ENCODE measurements at places on chromosomes 7 and 10.
A peak's percentile ranks its signal among the peaks of the same experiment; 100 is the strongest.

- DNase-seq, result no peak
Measured at GRCh38 chr10:35300063-35300699, 36.1 kb upstream of the CCNY start.

DNA sequence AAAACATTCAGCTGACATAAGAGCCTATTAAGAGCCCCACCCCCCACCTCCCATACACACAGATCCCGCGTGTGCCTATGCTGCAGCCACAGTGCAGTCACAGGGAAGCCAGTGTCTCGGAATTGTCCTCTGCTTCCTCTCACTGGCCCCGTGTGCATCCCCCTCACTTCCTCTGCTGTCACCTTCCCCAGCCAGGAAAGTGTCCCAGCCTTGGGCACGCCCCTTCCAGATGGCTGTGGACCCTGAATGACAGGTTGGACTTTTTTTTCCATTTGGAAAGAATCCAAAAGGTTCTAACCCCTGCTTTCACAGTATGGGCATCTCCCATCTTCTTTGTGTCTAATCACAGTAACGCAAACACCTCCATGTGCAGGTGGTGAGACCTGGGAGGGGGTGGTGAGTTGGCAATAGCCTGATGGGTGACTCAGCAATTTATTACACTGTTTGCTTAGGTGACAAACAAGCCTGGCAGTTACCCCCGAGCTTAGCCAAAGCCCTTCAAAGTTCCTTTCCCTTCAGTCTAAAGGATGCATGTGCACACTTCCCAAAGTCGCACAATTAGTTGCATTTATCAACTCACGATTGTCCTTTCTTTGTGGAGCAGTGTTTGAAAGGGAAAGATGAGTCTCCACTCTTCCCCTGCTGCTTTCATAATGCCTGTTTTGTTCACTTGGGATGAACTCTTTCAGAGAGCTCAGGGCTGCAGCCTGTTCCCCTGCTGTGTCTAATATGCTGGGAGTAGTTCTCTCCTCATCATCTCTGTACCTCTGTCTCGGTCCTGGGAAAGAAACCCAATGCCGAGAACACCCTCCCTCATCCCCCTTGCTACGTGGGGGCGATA, 67.5 kb upstream of the EFCAB10 start:
- peak; percentile 49 for DNase-seq

DNA sequence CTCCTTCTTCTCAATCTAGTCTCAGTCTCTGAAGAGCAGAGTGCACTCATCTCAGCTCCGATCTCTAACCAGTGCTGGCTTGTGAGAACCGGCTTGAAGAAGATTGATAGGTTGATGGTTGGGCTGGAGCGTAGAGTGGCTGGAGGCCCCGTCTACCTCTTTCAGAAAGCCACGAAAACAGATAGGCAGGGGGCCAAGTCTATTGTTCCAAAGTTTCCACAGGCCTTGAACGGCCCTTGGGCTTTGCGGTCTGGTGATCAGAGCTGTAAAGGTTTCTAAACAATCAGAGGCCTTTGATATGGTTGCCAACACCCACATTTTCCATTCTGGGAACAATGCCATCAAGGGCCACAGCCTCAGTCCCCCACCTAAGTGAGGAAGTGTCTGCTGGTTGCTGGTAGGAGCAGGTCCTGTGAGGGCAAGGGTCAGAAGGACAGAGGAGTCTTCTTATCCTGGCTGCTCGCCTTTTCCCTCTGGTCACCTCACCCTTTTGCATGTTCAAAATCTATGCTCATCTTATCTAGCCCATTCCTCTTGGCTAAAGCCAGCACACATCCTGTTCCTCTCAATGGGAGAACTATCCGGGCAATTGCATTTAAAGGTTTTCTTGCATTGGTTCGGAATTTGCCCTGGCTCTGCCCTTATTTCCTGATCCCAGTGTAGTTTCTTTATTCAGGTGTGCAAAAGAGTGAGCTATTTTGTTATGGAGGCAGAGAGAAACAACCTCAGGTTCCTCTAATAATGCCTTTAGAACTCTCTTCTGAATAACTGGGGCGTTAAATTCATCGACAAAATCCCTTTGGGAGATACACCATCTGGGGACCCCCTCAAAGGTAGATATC, 70.3 kb upstream of the KMT2E start:
- DNase-seq, result peak; percentile 68

- no peak for DNase-seq
Measured at GRCh38 chr7:70266186-70266585, 667.9 kb downstream of the AUTS2 start.

- no peak for DNase-seq
Measured at GRCh38 chr10:23096802-23097549, 1.6 kb downstream of the MSRB2 start.

GRCh38 chr10:113126229-113127201, 176.5 kb downstream of the TCF7L2 start:
- DNase-seq, result no peak

DNA sequence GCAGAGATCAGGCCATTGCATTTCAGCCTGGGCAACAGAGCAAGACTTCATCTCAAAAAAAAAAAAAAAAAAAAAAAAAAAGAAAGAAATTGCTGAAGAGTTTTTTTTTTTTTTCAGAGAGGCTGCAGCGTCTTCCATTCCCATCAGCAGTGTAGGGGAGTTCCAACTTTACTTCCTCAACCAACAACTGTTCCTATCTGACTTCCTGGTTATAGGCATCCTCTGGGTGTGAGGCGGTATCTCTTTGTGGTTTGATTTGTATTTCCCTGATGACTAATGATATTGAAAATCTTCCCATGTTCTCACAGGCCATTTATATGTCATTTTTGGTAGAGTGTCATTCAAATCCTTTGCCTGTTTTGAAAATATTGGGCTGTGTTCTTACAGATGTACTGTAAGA, 40.2 kb downstream of the PRTFDC1 start:
- no peak for DNase-seq

DNA sequence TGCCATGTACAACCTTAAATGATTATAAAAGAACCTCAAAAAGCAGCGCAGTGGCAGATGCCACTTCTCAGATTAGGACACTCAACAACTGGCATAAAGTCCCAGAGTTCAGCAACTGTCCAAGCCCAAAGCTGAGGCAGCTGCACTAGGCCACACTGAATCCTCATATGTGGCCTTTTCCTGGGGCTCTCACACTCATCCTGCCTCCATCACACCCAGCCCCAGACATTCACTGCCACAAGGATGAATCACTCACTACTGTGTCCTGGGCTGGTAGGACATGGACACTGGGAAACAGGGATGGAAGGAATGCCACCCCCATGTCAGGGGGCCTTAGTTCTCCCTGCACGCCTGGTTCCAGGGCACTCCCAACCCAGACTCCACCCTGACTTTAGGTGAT, 547.7 kb downstream of the TNS3 start:
- no peak for DNase-seq

GRCh38 chr7:152152267-152152666, 126.8 kb downstream of the GALNT11 start:
- no peak for DNase-seq

GRCh38 chr10:117167789-117168674, 29.3 kb upstream of the KCNK18 start:
- DNase-seq, result peak; percentile 96

DNA sequence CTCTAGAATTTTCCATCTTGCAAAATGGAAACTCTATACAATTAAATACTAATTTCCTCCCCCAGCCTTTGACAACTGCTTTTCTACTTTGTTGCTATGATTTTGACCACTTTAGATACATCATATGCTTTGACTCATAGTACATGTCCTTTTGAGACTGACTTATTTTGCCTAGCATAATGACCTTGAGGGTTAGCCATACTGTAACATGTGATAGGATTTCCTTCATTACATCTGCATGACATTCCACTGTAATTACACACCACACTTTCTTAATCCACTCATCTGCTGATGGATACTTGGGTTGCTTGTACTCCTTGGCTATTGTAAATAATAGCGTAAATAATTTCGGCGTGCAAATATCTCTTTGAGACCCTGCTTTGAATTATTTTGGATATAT, 127.7 kb downstream of the JAZF1 start:
- no peak for DNase-seq

DNA sequence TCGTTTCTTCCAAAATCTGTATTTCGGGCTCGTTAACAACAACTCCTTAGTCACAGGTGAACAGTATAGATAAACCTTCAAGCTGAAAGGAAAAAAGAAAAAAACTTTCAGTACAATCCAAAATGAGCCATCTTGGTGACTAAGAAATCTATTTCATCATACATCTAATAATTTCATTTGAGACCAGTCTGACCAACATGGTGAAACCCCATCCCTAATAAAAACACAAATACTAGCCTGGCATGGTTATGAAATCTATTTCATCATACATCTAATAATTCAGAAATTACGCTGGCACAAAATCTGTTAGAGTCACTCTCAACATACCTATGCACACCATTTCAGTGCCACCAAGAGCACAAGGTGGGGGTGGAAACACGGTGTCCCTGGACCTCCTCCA, 8.8 kb downstream of the DCLRE1C start:
- no peak for DNase-seq

- DNase-seq, result no peak
Measured at GRCh38 chr7:30761214-30762156, 9.6 kb downstream of the INMT start.

DNA sequence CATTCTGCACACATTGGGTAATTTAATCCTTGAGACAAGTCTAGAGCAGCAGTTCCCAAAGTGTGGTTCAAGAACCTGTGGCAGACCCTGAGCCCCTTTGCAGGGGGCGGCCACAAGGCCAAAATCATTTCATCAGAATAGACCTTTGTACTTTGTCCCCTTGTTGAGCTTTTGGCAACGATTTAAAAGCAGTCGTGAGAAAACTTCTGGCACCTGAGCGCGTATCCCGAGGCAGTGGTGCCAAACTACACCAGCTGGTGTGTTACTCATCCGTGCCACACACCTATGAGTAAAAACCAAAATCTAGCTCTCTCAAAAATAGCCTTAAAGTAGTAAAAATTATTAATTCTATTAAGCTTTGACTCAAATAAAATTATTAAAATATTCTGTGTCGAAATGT, 306.8 kb downstream of the SDK1 start:
- no peak for DNase-seq

GRCh38 chr10:76432016-76433012, 1000.9 kb downstream of the LRMDA start:
- DNase-seq, result no peak

GRCh38 chr7:116802144-116802745, 60.1 kb upstream of the CAPZA2 start:
- DNase-seq, result no peak

GRCh38 chr7:134328900-134329299, 12.2 kb upstream of the SLC35B4 start:
- no peak for DNase-seq

DNA sequence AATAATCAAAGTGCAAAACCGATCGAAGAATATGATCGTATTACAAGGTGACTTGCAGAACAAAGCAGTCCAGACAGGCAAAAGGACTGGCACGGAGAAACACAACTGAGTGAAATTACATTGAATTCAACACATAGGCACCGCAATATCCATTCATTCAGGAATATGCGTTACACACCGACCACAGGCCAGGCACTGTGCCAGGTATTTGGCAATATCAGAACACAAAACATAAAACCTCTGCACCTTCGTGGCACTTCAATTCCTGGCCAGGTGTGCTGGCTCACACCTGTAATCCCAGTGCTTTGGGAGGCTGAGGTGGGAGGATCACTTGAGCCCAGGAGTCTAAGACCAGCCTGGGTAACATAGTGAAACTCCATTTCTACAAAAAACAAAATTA, 187.9 kb downstream of the DIP2C start:
- no peak for DNase-seq

DNA sequence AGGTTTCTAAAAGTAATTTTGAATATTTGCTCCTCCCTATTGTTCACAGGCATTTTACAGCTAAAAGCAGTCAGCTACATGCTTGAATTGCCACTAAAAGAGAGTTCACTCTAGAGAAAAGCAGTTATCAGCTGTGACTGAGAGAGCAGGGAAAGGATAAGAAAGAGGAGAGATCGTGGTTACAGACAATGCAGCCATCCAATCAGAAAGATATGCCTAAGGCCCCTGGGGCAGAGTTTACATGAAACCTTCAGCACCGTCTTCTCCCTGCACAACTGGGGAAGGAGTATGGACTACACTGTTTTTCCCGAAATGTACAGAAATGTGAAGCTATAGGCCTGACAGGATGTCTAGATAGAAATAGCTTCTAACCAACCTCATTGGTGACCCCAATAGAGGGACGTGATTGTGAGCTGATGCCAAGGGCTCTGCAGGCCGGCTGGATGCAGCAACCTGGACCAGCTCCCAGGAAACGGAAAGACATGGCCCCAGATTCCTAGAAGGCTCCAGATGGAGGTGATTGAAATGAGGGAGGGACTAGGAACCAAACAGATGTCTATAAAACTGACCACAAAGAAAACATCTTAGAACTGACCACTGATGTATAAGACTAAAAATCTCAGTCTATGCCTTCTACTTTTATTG, 3.2 kb upstream of the VSTM4 start:
- DNase-seq, result no peak

DNA sequence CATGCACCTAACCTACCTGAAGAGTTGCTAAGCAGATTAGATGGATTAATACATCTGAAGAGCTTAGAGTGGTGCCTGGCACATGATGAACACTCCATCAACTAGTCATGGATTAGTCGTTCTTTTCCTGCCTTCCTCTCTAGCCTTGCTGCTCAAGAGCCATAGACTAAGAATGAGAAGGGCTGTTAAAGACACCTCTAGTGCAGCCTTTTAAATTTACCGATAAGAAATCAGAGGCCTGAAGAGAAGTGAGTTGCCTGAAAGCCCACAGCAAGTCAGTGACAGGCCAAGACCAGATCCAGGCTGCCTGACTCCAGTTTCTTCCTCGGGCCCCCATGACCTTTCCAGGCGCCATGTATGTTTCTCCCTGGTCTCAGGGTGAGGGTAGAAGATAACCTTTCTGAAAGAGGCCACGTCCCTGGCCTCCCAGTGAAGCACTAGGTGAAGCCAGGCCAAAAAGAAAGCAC, 6.5 kb downstream of the TSPAN15 start:
- DNase-seq, result no peak

DNA sequence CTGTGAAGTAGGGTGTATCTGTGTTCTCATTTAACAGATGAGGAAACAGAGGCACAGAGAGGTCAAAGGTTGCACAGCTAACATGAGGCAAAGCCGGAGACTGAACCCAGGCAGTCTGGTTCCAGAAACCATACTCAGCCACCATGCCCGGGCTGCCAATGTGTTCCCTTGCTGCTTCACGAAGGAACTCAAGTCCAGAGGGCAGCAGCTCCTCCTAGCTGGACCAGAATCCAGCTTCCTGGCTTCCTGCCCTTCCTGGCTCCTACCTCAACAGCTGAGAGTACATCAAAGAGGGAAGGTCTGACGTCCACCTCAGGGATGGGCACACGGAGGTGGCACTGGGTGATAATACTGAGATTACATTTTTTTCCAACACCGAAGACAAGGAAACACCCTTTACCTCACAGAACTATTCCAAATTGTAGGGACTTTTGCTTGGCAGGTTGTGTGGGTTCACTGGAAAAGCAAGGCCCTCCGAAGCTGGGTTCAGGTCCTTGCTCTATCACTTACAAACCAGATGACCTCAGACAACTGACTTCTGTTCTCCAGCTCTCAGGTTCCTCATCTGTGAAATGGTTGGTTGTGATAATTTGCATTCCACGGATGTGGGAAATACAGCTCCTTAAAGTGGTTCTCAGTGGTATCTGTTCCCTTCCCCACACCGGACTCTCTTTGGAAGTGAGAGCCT, 154.1 kb upstream of the ZMIZ1 start:
- no peak for DNase-seq
